Mucosa of descending colon (tissue), 3 donors: ENCODE measurements at places on chromosomes 3 and 15. TPM values are rescaled to one million over a fixed set of nuclear protein-coding genes. Genes with fewer than 3 reads are reported as not detected.

GRCh38 chr3:75978686-75979085 is 193.3 kb upstream of the ZNF717 start:
- DNase-seq = no peak

GRCh38 chr15:55253580-55253979 is 36.0 kb downstream of the RAB27A start:
- no peak for DNase-seq

DNA sequence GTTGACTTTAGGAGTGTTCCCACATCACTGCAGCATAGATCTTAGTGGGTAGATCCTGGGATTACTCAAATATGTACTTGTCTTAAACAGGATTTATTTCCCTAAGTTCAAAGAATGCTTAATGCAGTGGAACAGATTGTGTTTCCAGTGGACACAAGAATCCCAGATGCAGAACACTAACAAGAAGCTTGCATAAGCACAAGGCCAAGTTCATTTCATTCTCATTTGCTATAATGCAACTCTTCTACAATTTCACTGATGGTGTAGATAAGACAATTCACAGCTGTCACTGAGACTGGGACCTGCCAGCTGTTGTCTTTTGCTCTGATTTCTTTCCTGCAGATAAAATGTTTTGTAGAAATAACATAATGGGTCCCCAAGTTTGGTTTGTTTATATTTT is 225.6 kb downstream of the NFKBIZ start:
- no peak for DNase-seq

DNA sequence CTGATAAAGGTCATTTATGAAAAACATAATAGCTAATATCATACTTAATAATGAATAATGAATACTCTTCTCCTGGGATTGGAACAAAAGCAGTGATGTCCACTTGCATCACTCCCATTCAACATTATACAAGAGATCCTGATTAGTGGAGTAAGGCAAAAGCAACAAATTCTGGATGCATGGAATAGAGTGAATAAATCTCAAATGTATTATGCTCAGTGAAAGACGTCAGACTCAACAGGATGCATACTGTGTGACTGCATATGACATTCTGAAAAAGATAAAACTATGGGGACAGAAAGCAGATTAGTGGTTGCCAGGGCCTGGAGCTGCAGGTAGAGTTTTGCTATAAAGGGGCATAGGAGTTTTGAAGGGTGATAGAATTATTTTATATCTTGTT is 77.6 kb upstream of the ZBTB20 start:
- no peak for DNase-seq

GRCh38 chr3:50364573-50365079 is 5.3 kb upstream of the TMEM115 start:
- peak; percentile 67 for DNase-seq

GRCh38 chr3:123749711-123750110 is 134.4 kb downstream of the MYLK start:
- no peak for DNase-seq

Gene RASSF1
- 25.7 TPM for total RNA-seq

GRCh38 chr3:8975081-8976020 is 12.1 kb upstream of the RAD18 start:
- no peak for DNase-seq

GRCh38 chr3:66586853-66587252 is 86.0 kb upstream of the LRIG1 start:
- DNase-seq = no peak

Gene DUOXA2
- total RNA-seq = 1.2 TPM

DNA sequence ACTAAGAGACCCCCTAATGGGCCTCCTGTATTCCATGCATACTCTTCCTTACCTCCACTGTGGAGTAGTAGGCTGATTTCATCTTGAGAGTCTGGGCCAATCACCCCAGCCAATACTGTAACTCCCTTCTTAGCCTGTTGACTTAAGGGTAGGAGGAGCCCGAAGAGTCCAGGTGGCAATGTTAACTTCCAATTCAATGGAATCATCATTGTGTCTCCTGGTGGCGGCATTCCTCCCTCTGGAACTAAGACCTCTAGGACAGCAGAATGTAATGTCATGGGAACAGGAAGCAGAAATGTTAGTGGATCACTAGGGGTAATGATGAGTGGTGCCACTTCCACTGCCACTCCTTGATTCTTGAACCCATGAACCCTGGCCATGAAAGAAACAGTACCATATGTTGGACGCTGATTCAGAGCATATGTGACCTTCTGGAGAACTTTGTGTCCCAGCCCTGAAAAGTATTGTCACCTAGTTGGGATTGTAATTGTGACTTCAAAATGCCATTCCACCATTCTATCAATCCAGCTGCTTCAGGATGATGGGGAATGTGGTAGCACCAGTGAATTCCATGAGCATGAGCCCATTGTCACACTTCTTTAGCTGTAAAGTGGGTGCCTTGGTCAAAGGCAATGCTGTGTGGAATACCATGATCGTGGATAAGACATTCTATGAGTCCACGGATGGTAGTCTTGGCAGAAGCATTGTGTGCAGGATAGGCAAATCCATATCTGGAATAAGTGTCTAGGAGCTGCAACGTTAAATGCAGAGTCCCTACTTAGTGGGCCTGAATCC is 24.9 kb downstream of the NAALADL2 start:
- no peak for DNase-seq

DNA sequence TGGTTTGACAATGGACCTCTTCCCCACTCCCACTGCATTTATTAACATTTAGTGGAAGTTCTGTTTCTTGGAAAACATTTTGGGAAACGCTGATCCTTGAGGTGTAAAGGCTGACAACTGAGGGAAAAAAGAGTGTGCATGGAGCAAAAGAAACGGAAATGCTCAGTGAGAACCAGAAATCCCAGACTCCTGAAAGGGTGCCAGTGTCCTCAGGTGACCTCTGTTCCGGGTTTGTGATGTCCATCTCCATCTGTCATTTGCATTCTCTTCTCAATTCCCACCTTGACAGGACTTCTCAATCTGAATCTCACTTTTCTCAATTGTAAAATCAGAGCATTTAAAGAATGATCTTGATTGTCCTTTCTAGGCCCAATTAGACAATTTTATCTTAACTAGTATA is 71.1 kb upstream of the FAM3D start:
- DNase-seq = no peak

- no peak for DNase-seq
Observed at GRCh38 chr15:31062911-31063310, 38.6 kb downstream of the TRPM1 start.

DNA sequence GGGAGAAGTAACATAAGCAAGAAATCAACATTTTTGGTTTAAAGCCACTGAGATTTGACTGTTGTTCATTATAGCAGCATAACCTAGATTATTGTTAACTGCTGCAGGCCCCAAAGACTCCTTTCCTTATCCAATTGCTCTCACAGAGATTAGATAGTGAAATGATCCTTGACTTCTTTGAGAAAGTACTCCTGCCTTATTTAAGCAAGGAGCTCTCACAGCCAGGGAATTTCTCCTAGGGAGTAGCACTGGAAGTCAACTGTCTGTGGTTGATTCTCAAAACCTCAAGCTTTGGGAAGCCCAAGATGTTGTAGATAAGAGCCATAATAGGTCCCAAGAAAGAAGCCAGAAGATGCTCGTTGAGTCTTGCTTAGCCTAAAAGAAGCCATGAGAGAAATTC is 151.8 kb upstream of the TSC22D2 start:
- DNase-seq = no peak

DNA sequence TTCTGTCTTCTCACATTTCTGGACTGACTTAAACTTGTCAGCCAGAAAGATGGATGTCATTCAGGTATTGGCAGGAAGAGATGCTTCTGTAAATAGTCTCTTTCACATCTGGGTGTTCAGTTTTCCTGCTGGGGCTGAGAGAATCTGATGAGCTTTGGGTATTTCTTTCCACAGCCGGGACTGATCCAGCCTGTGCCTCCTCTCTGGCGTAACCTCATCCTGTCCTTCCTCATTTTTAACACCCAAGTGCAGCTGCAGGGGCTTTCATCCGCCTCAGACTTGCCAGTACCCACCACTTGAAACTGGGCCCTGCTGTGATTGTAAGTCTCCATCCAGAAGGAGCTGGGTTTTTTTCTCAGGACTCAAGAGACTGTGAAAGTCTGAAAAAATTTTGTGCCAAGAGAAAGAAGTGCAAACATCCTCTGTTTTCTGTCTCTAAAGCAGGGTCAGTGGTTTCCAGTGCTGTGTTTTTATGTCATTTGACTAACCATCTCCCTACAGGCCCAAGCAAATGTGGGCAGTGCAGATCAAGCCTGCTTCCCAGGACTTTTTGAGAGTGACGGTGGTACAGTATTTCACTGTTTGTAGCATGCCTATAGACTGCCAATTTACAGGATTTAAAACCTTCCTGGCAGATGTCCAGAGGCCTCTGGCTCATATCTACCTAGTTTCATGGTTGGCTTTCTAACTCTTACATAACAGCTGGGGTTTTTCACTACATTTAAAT is 342.7 kb downstream of the PTPRG start:
- DNase-seq = no peak

Gene TTLL13
- total RNA-seq = 0.93 TPM

- no peak for DNase-seq
Observed at GRCh38 chr3:165854696-165855095, 17.5 kb upstream of the BCHE start.

DNA sequence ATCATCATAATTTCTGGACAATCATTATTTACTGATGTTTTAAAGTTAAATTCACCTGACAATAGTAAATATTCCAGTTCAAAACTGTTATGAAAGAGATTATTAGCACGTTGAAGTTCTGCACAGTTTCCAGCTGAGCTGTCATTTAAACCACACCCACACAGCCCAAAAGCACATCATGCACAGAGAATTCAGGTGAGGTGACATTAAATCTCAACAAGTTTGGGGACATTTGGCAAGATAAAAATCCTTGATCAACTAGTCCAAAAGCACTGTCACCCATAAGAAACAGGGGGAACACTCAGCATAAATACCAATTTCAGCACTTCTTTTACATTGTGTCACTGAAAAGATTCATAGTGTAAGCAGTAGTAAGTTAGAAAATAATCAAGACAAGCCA is 6.9 kb downstream of the NCEH1 start:
- no peak for DNase-seq

GRCh38 chr15:91422797-91423196 is 322.7 kb downstream of the SV2B start:
- no peak for DNase-seq

DNA sequence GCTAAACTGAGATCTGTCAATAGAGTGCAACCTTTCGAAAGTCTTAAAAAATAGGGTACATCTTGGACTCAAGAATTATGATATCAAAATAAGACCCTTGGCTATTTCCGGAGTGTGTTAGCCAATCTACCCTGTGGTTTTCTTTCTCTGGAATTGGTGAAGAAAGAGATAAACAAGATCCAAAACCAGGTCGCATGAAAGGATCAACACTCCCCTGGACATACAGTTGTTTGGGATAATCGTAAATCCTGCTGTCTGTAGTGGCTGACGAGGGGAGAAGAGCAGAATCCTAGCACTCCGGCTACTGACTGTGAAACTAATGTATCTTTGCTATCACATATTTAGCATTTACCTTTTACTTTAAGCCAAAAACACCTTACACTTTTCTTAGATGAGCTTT is 30.9 kb downstream of the FNDC3B start:
- DNase-seq = no peak

DNA sequence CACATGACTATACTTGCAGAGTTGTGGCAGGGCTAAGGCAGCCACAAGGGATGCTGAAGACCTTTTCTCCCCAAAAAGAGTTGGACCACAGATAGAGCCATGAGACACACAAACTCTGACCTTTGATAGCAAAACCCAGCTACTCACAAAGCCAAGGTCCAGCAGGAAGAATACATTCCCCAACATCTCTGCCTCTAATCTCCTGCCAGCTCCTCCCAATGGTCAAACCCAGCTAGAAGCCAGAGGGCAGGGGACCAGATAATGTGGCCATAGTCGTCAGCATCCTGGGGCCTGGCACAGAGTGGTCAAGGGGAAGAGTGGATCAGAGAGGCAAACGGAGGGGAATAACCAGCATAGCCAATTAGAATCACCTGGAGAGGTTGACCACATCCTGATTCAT is 28.2 kb downstream of the SLC6A1 start:
- no peak for DNase-seq

GRCh38 chr3:113663324-113663750 is 33.1 kb downstream of the USF3 start:
- peak; percentile 46 for DNase-seq

- DNase-seq = no peak
Observed at GRCh38 chr3:39327746-39328349, 1.7 kb upstream of the CCR8 start.

DNA sequence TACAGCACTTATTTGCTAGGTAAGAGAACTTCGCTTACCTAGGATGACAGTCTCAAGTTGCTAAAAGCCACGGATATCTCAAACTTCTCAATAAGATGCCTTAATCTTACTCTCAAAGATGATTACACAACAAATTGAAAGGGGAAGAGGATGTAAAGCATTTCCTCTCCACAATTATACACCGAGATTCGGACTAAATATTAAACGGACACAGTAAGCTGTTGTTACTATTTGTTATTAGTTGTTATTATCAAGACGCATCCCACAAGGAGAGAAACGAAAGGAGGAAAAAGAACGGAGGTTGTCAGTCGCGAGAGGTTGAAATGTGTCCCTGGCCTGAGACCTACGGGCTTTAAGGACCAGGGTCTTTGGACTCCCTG is 660 bp downstream of the ZNF106 start:
- no peak for DNase-seq

DNA sequence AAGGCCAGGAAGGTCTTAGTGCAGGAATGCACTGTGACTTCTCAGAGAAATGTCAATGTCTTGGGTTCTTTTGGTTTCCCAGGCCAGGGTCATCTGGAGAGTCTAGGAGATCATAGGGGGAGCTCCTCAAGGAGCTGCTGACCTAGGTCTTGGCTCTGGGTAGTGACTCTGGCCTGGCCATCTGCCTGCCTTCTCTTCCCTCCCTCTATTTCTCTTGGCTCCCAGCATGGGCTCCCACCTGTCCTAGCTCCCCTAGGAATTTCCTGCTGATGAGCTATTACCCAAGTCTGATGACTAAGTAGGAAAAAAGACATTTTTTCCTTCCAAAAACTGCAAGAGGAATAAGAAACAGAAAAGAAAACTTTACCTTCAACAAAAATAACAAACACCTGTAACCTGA is 57.4 kb downstream of the BSN start:
- DNase-seq = no peak

DNA sequence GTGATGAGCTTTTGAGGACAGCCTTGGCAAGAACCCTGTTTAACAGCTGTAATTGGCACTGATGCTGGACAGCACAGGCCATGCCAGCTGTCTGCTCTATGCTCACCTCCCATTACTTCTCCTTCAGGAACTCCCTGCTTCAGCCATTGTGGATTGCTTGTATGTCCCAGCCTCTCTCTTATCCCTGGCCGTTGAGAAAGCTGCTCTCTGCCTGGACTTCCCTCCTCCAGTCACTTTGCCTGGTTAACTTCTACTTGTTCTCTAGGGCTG is 444.5 kb downstream of the EPHB1 start:
- no peak for DNase-seq

Gene PSMD2
- 176 TPM for total RNA-seq

GRCh38 chr3:20043396-20043795 is 3.1 kb downstream of the KAT2B start:
- DNase-seq = peak; percentile 97

Gene MINDY2
- 12.0 TPM for total RNA-seq

DNA sequence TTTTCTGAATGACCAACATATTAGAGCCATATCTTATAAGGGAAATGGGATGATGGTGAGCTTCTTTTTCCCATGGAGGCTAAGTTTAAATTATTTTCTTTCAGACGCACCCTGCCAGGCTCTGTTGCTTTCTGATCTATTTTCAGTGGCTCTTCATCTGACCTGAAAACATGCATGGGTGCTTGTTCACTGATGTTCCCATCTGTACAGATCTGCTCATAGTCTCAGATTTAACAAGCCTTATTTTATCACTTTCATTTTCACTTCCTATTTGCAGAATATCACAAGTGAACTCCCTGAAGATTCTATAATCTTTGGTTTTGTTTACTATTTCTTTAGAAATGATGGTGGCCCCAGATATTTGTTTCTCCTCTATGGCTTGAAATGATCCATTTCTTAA is 31.1 kb upstream of the SUCLG2 start:
- no peak for DNase-seq
